ELF-1 (cell line): ENCODE measurements at places on chromosomes 3 and 15.

DNA sequence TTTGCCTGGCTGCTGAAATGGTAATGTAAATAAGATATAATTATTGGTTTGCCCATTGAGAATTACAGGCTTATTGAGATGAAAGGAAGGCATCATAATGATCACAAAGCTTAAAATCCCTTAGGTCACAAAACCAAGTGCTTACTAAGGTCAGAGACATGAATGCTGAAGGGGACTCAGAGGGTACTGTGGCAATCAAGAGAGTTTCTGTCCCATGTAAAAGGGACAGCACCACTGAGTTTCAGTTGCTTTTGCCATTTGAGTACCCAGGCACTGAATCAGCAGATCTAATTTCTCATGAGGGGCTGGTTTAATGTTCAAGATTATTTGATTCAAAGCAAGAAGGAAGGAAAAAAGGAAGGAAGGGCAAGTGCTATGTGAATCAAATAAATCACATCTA is 127.0 kb downstream of the PLOD2 start:
- no peak for DNase-seq

DNA sequence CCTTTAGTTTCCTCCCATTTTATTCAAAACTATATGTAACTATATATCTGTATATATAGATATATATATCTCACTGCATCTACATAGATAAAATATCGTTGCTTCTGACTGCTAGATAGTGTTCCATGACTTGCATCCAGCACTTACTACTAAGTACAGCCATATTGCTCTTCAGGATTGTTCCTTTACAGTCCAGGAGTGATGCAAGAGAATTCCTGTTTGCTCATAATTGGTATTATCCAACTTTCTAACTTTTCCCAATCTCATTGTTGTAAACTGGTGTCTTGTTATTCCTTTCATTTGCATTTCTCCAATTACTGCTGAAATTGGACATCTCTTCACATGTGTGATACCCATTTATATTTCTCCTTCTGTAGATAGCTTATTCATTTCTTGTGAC is 99.8 kb upstream of the STRIT1 start:
- no peak for DNase-seq

DNA sequence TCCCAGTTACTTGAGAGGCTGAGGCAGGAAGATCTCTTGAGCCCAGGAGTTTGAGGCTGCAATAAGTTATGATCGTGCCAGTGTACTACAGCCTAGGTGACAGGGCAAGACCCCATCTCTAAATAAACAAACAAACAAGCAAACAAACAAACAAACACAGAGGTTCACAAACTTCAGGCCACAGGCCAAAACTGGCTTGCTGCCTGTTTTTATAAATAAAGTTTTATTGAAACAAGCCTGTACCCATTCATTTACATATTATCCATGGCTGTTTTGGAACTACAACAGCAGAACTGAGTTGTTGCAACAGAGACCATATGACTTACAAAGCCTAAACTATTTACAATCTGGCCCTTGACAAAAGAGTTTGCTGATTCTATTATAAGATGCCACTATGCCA is 6.5 kb downstream of the DYNC1LI1 start:
- no peak for DNase-seq

- no peak for DNase-seq
These were observed 71.7 kb downstream of the TMCO5A start for GRCh38 chr15:38005953-38006808.

DNA sequence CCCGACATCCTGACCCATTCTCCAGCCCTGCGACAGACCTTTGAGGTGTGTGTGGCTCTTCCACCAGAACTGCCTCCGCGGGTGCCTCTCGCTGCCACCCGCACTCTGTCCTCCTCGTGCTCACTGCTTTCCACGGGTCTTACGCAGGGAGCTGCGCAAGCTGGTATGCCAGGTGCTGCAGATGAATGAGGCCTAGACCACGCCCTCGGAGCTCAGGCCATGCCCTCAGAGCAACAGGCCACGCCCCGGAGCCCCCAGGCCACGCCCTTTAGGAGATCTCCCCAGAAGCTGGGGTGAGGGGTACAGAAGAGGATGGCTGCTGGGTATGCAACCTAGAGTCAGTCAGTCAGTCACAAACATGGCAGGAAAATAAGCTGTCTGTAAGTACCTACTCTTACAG is 300.3 kb downstream of the GABRG3 start:
- DNase-seq = no peak

DNA sequence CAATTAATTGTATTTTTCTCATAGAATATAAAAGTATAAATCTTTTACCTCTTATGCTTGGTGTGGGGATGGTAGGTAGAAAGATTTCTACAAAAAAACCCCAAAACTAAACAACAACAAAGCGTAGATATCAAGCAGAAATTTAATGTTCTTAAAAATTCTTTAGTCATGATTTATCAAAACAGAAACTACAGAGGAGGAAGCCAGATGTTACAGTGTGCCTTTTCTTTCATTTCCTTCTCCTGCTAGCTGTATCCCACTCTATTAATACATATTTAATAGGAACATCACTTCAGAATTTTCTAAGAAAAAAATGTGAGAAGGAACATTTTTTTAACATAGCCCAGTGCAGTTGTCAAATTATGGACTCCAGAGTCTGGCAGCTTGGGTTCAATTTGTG is 420.6 kb downstream of the TUSC7 start:
- DNase-seq = no peak

DNA sequence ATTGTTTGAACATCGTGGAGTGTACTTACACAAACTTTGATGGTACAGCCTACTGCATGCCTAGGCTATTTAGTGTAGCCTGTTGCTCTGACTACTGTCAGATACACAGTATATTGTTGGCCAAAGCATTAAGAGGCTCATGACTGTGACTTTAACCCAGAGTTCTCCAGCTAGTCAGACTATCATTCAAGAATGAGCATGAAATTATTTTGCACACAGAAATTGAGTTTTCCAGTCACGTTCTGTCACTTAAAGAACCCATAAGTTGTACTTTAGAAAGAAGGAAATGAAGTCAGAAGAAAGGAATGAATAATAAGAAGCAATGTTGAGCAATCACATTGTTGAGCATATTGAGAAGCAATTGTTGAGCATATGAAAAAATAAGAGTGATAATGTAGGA is 37.6 kb upstream of the SLC22A13 start:
- no peak for DNase-seq
